IPS DF 6.9 (cell line): ENCODE measurements at places on chromosomes 2 and 18.

- no peak for DNase-seq
Measured at GRCh38 chr2:105665480-105665879, 79.2 kb upstream of the NCK2 start.

DNA sequence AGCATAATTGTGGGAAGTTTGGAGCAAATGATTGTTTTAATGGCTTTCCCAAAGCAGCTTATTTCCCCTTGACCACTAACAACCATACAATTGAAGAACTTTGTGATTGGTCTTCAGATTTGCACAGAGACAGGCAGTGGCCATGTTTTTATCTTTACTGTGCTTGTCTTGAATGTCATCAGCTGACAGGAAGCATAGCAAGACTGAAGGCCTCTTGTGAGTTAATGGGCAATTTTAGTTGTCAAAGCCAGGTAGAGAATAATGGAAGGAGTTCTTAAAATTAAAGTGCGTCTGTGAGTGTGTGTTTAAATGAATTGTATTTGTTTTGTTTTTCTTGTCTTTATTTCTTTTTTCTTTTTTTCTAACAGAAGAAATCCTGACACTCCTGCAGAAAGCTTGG lies 809.9 kb downstream of the TSN start:
- no peak for DNase-seq

GRCh38 chr18:75679331-75679730 lies 251.8 kb upstream of the SMIM21 start:
- DNase-seq: no peak

DNA sequence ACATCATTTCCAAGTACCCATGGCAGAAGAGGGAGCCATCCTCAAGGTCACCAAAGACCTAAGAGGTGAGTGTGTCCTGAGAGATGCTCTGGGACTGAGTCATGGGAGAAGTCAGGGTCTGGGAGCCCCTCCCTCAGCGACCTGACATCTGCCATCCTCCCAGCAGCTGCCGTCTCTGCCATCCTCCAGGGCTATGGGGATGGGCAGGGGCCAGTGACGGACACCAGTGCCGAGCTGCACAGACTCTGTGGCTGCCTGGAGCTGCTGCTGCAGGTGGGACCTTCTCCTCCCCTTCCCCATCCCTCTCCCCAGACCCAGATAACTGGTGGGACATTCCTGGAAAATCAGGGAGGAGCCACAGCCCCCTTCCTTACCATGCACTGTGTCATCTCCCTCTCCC lies 1.5 kb downstream of the RUFY4 start:
- no peak for DNase-seq

DNA sequence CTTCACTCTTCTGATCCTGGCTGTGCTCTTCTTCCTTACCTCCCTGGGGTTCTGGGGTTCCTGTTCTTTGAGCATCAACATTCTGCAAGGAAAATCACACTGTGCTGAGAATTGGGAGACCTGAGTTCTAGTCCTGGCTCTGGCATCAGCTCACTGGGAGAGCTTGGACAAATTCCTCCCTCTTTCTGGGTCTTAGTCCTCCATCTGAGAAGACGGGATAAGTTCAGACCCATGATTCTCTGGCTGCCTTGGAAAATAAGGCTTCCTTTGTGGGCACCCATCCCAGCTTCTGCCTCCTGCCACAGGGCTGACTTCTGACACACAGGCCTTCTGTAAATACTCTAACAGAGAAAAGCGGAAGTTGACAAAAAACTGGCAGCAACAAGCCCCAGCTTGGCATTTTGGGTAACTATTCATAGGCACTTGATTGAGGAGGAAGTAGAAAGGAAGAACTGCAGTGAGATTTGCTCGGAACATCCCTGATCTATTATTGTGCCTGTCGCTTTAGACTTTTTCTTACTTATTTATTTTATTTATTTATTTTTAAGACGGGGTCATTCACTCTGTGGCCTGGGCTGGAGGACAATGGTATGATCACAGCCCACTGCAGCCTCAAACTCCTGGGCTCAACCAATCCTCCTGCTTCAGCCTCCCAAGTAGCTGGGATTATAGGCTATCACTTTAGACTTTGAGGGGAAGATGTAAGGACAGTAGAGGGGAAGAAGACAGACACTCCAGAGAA lies 7.9 kb downstream of the PCBP1 start:
- DNase-seq: no peak

DNA sequence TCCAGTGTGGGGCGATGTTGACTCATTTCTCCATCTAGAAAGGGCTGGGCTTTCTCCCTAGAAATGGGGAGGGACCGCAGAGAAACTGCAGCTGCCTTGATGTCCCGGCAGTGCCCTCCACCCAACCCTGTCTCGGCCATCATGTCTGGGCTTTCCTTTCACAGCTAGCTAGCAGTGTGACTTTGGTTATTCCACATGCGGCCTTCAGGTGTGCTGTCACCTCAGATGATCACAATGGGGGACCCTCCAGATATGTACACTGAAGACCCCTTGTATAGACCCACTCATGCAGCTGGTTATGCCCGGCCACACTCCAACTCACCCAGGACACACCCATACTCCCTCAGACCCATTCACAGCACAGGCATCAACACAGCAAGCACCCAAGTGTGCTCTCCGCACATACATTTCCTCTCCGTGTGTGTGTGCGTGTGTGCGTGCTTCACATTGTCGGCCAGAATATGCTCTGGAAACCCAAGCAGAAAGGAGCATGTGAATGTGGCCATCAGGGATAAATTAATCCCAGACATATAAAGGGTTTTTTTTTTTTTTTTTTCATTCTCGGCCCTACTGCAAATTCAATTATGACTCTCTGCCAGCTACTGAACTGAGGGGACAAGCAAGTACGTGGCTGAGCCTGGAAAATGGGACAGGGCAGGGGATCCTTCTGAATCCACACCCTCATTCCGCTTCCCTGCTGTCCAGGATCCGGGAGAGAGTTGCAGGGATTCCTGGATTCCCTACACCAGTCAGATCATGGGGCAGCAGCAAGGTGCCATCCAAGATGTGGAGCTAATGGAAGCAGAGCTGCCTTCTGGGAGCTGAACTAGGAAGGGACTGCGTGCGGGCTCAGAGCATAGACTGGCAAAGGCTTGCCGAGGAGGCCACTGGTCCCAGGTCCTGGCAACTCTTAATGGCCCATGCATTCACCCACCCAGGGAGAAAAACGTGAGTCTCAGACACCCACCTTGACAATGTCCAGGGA lies 240.2 kb downstream of the DYSF start:
- no peak for DNase-seq

DNA sequence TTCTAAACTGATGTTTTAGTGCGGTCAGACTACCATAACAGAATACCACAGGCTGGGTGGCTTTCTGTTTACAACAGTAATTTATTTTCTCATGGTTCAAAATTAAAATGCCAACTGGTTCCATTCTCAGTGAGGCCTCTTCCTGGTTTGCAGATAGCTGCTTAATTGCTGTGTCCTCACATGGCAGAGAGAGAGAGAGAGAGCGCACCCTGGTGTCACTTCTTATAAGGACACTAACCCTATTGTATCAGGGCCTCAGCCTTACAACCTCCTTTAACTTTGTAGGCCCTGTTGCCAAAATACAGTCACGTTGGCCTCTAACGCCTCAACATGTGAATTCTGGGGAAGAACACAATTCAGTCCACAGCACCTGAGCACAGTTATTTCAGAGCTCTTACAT lies 37.5 kb upstream of the ZNF385B start:
- DNase-seq: peak; percentile 71

GRCh38 chr2:7205151-7205830 lies 288.1 kb downstream of the RNF144A start:
- no peak for DNase-seq

GRCh38 chr18:35577045-35577848 lies 4.3 kb upstream of the GALNT1 start:
- no peak for DNase-seq
